ENCODE measurements at places on chromosomes 4 and X.

DNA sequence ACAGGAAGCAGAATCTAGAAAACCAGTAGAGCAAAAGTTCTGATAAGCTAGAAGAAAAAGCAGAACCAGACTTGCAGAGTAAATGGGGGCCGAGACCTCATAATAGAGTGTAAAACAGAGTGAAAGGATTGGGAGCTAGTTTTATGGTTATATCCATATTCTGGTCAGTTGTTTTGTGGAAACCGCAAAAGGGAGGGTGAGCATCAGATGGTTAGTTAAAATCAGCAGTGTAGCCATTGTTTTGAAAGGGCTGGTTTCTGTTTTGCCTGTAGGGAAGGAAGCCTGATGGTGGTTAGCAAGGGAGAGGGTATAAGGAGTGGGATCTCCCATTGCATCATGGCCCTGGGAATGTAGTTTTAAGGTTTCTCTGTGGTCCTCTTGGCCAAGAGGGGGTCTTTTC is 17.2 kb upstream of the CCNI start:
- DNase-seq = no peak

GRCh38 chr4:37648084-37648817 is 37.9 kb downstream of the RELL1 start:
- DNase-seq = peak; percentile 13

GRCh38 chrX:67563469-67564448 is 19.9 kb downstream of the AR start:
- DNase-seq = no peak

- no peak for DNase-seq
Observed at GRCh38 chr4:14247767-14248166, 620.2 kb upstream of the BOD1L1 start.

DNA sequence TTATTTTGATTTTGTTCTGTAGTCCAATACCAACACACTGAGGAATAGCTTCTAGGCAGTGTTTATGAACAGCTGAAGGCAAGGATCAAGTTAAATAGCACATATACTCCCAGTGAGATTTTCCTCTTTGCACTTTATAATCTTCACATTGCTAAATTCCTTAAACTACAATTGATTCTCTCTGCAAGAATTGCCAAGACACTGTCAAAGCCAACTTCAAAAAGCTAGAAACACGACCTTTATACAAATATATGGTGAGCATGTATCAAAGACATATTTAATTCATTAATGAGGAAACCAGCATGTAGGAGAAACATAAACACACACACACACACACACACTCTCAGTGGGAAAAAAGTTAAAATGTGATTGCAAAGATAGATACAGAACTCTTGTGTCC is 86.4 kb upstream of the FAM9C start:
- no peak for DNase-seq

GRCh38 chr4:132063829-132064228 is 1085.3 kb upstream of the PCDH10 start:
- no peak for DNase-seq

DNA sequence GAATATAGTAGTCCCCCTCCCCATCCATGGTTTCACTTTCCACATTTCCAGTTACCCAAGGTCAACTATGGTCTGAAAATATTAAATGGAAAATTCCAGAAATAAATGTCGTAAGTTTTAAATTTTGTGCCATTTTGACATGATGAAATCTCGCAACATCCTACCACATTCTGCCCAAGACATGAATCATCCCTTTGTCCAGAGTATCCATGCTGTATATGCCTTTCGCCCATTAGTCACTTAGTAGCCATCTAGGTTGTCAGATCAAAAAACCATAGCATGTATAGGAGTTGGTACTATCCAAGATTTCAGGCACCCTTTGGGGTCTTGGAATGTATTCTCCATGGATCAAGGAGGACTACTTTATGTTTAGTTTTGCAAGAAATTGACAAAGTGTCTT is 8.3 kb downstream of the PRRG1 start:
- no peak for DNase-seq

- DNase-seq = no peak
Observed at GRCh38 chr4:150600812-150601445, 19.0 kb downstream of the MAB21L2 start.

- no peak for DNase-seq
Observed at GRCh38 chr4:10120943-10121567, 4.5 kb upstream of the WDR1 start.

DNA sequence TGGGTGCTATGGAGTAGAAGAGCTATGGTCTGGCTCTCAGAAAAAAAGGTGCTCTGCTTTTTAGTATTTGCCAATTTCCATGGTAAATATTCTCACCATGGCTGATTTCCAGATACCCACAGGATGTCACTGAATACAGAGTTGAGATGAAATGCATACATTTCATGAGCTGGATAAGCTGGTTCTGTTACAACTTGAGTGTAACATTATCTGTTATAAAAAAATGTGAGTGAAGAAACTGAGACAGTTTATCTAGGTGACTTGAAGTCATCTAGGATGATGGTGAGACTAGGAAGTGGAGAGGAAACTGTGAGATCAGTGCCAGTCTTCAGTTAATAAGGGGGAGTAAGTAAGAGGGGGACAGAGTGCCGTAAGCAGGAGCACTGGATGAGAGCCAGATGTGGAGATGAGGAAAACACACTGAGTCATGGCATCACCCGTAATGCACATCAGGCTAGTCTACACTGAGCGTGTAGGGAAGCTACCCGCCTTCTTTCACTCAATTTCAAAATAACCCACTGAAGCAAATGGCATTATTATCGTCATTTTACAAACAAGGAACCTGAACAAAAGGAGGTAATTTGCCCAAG is 5.0 kb downstream of the HPSE start:
- no peak for DNase-seq

DNA sequence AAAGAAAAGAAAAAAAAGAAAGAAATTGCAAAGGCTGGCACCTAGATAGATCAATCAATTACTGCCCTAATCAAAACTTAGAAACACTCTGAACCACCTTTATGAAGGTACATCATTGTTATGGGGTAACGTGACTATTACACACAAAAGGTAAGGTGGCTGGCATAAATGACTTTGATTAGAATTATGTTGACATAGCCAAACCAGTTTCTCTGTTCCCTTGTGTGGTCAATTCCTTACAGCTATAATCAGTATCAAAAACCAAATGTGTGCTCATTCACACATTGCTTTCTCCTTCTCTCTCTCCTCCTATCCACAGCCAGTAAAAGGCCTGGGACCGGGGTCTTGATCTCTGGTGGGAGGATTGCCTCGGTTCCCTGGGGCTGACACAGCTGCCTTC is 48.7 kb downstream of the RHOH start:
- no peak for DNase-seq

GRCh38 chr4:91427171-91427570 is 876.6 kb upstream of the GRID2 start:
- no peak for DNase-seq
